ENCODE measurements at places on chromosomes 11 and 22.
A peak's percentile ranks its signal among the peaks of the same experiment; 100 is the strongest.

DNA sequence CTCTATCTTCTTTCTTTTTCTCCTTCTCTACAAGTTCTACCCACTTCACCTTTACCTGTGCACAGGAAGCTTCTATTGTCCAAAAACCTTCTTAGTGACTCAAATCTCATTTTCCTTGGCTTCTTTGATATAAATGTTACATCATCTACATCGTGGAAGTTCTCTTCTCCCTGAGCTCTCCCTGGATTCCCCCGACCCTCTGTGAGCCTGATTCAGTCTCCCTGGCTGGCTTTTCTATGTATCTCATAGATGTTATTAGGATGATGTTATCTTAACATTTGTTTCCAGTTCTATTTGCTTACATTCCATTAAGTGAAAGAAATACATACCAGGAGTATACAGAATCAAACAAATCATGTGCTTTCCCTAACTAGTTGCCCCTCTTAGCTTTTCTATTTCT lies 235.8 kb upstream of the PITPNB start:
- no peak for DNase-seq

DNA sequence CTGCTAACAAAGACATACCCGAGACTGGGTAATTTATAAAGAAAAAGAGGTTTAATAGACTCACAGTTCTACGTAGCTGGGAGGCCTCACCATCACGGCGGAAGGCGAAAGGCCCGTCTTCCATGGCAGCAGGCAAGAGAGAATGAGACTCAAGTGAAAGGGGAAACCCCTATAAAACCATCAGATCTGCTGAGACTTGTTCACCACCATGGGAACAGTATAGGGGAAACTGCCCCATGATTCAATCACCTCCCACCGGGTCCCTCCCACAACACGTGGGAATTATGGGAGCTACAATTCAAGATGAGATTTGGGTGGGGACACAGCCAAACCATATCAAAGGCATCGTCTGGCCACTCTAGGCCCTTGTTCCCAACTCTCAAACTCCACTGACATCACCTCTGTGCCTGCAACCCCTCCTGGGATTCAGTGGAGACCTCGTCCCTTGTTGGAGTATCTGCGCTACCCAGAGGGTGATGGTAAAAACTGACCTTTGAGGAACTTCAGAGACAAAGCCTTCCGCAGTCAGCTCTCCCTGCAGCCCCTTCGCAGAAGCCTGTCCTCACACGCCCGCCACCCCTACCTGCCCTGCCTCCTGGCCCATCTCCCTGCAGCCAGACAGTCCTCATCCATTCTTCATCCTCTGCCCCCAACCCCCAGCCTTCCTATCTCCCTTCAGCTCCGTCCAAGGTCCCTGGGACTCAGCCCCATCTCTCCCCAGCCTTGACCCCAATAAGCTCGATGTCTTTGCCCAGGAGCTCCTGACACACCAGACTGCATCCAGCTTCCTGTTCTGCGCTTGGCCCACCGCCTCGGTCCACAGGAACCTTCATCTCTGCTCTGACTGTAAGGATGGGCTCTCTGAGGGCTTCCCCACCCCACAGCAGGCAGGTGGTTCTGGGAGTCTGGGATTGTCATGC lies 15.8 kb downstream of the CCND1 start:
- DNase-seq, result no peak

- no peak for DNase-seq
These were observed 19.3 kb downstream of the RFPL1 start for GRCh38 chr22:29457730-29458129.

DNA sequence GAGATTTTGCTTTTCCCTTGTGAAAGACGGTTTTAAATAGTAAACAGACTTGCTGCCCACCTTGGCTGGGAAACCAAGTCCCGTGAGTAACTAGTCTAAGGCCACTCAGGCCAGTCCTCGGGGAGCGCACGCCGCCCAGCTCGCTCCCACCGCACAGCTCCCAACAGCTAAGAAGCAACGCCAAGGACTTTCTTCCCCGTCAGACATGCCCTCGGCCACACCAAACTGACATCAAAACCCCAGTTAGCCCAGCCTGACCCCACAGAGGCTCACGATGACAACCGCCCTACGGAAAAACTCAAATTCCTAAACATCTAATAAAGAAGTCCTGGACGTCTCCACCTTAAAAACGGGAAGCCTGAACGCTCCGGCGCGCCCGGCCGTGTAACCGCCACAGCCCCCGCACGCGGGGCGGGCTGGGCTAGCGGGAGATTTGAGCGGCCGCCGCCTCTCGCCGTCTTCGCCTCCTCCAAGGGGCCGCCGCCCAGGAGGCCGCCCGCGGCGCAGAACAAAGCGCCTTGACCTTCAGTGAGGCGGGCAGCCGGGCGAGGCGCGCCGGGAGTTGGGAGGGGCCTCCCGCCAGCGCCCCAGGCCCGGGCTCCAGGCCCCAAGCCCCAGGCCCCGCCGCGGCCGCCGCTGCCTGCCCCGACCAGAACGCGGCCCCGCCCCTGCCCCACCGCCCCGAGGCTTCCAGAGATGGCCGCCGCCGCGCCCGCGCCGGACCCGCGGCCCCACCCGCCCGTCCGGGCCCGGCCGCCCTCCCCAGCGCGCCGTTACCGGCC lies 486 bp downstream of the NAP1L4 start:
- DNase-seq, result no peak

GRCh38 chr22:37054056-37054395 lies 2.5 kb downstream of the KCTD17 start:
- DNase-seq, result no peak

GRCh38 chr11:65640483-65641296 lies 2.8 kb downstream of the SIPA1 start:
- no peak for DNase-seq

DNA sequence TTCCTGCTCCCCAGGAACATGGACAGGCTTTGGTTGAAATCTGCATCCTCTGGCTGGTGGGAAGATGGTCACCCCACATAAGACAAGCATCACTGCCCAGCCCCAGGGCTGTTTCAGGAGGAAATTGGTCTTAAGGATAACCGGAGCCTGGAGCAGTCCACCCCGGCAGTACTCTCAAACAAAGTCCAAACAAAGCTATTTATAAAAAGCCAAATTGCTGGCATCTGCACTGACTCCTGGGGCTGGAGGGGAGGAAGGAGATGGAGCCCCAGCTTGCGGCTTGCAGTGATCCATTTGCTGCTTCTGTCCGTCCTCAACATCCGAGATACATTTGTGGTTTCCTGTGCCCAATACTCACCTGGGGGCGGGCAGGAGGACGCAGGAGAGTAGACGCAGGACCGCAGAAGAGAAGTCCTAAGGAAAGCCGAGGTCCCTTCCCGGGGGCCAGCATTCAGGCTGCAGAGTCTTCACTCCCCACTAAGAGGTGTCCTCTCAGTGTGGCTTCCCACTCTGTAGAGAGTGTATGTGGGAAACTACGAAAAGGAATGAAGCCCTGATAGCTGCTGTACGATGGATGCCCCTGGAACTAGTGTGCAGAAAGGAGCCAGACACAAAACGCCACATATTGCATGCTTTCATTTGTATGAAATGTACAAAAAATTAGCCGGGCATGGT lies 107.3 kb upstream of the FGF3 start:
- DNase-seq, result no peak

DNA sequence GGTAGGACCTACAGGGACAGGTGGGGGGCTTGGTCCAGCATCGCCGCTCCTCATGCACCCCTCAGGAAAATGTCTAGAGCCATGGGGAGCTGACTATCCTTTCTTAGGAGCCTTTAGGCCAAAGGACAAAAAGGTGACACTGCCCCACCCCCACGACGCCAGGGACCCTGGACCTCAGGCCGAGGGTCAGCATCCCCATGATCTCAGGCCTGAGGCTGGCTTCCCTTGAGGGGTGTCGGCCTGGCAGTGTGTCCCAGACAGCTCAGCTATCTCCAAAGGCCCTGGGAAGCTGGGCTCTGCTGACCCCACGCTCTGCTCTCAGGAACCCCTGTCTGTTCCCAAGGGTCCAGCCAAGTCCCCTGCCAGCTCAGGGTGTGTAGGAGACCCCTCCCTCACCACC lies 16.3 kb downstream of the MRGPRG start:
- DNase-seq, result no peak

GRCh38 chr22:45807156-45807915 lies 135.7 kb downstream of the ATXN10 start:
- DNase-seq, result no peak

DNA sequence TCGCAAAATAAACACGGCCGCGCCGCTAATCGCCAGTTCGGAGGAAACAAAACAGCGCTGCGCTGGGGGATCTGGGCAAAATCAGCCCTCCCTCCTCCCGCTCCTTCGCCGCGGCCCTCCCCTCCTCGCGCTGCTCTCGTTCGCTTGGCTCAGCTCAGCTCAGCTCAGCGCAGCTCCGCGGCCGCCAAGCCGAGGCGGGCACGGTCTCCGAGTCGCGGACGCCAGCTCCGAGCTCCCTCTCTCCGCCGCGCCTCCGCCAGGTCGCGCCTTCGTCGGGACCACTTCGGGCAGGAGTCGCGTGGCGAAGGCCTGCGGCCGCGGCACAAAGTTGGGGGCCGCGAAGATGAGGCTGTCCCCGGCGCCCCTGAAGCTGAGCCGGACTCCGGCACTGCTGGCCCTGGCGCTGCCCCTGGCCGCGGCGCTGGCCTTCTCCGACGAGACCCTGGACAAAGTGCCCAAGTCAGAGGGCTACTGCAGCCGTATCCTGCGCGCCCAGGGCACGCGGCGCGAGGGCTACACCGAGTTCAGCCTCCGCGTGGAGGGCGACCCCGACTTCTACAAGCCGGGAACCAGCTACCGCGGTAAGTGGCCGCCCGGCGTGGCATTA lies at the start of gene SPON1:
TSS of gene SPON1 (plus strand) at position 162 of the 607 bp plus-strand sequence. CDS start at position 344, 182 bp downstream.
- no peak for DNase-seq

GRCh38 chr11:44615913-44616791 lies 50.7 kb downstream of the CD82 start:
- no peak for DNase-seq

GRCh38 chr11:92224407-92225124 lies at the start of gene FAT3:
Gene FAT3, plus strand, starts transcription at chr11:92224818. Its CDS starts 127,295 bp downstream, at chr11:92352113.
- no peak for DNase-seq

- no peak for DNase-seq
These were observed 18.6 kb upstream of the WNT7B start for GRCh38 chr22:45995405-45996101.

- DNase-seq, result no peak
These were observed 6.3 kb upstream of the TIMP3 start for GRCh38 chr22:32795214-32795596.

- no peak for DNase-seq
These were observed 46.9 kb downstream of the C11orf71 start for GRCh38 chr11:114353443-114353842.

DNA sequence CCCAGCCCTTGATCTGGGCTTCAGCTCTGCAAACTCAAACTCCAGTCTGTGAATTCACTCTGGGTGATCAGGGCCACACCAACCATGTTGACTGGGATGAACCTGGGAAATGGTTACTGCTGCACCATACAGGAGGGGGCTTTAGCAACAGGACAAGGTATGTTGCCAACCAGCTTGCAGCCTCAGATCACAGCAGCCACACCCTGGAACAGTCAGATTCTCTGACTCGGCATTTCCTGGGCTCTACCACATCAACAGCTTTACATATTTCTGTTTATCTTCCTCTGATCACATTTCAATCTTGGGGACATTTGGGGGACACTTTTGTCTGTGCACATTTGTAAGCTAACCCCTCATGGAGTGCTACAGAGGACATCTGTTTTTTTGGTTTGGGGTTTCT lies 267.0 kb upstream of the NCAM1 start:
- DNase-seq, result no peak

GRCh38 chr11:94741022-94741679 lies 27.0 kb upstream of the AMOTL1 start:
- DNase-seq, result no peak

DNA sequence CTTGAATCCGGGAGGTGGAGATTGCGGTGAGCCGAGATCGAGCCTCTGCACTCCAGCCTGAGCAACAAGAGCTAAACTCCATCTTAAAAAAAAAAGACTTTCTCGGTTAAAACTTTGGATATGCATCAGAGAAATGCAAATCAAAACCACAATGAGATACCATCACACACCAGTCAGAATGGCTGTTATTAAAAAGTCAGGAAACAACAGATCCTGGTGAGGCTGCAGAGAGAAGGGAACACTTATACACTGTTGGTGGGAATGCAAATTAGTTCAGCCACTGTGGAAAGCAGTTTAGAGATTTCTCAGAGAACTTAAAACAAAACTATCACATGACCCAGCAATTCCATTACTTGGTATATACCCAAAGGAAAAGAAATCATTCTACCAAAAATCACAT lies 619.4 kb upstream of the KIRREL3 start:
- no peak for DNase-seq

GRCh38 chr11:2892215-2892966 lies 6.8 kb upstream of the CDKN1C start:
- no peak for DNase-seq

DNA sequence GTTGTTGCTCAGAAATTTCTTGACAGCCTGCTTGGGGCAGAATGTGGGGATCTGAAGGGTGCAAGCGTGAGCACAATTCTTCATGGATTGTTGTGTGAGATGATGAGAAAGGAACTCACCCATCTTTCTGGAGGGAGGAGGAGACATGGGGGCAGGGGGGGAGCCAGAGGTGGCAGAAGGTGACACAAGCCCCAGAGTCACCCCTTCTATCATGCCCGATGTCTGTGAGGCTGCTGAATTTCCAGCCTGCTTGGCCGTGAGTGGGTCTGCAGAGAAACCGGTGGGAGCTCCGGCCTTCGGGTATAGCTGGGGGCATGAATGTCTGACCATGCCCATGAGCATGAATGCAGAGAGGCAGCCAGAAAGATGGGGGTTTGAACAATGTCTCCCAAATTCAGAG lies 870.7 kb downstream of the TBC1D22A start:
- DNase-seq, result no peak

- DNase-seq, result no peak
These were observed 388.2 kb downstream of the KCNA4 start for GRCh38 chr11:29628609-29629008.

- DNase-seq, result no peak
These were observed 83.6 kb upstream of the PPARA start for GRCh38 chr22:46066691-46067090.

GRCh38 chr22:22408731-22409696 lies 99.5 kb downstream of the ZNF280B start:
- DNase-seq, result no peak

- peak; percentile 88 for DNase-seq
These were observed 172.5 kb downstream of the TBC1D22A start for GRCh38 chr22:46934746-46935491.

GRCh38 chr11:98565311-98565710 lies 455.4 kb upstream of the CNTN5 start:
- no peak for DNase-seq

GRCh38 chr22:36017651-36018091 lies 11.0 kb downstream of the RBFOX2 start:
- no peak for DNase-seq

GRCh38 chr22:21681566-21682370 lies 16.0 kb downstream of the PPIL2 start:
- no peak for DNase-seq
